ENCODE measurements at places on chromosomes 7 and 10. TPM values are rescaled to one million over a fixed set of nuclear protein-coding genes. Genes with fewer than 3 reads are reported as not detected.

Gene CH25H
- polyA plus RNA-seq: 0.21 TPM

GRCh38 chr7:2965301-2965700, 78.4 kb downstream of the CARD11 start:
- no peak for DNase-seq

DNA sequence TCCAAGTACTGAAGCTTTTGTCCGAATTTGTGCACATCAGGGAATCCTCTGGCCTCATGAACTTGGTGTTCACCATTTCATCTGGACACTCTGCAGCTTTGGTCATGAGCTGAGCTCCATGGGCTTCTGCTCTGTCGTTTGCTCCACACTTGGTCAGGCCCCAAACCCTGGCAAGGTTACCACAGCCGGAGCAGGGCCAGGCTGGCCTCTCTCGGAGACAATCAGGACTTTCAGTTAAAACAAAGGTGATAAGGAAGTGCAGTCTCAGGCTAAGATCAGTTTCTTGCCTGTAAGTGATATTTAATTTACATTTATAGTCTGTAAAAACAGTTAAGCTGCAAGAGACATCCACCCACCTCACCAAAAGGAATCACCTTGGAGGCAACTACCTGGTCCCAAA, 558.9 kb downstream of the PARD3 start:
- DNase-seq: no peak

DNA sequence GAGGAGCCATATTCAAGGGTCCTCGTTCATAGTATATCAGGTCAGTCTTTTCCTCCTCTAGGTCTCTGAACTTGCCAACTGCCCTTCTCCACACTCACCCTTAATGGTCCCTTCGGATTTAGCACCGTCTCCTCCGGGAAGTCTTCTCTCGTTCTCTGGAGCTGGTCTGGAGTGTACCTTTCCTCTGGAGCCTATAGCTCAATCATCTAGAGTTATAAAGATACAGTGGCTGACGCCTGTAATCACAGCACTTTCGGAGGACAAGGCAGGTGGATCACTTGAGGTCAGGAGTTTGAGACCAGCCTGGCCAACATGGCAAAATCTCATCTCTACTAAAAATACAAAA, 4.4 kb upstream of the SCD start:
- no peak for DNase-seq

GRCh38 chr7:157710396-157710795, 373.6 kb downstream of the DNAJB6 start:
- no peak for DNase-seq

DNA sequence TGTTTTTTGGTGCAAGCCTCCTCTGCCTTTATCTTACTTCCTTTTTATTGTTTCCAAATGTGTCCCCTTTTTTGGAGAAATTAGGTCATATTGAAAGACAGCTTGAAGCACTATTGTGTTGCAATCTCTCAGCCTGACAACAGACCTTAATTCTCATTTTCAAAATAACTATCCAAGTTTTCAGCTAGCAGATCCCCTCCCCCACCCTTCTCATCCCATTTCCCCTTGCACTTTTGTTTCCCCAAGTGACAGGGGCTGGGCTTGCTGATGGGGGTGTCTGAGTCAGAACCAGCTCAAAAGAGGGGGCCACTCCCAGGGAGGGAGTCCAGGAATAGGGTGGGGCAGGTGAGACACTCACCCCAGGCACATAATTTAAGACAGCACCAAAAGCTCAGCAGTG, 75.3 kb downstream of the MKI67 start:
- no peak for DNase-seq

GRCh38 chr10:78927257-78927995, 141.3 kb upstream of the ZMIZ1 start:
- DNase-seq: no peak

Gene IL6
- polyA plus RNA-seq: not detected

DNA sequence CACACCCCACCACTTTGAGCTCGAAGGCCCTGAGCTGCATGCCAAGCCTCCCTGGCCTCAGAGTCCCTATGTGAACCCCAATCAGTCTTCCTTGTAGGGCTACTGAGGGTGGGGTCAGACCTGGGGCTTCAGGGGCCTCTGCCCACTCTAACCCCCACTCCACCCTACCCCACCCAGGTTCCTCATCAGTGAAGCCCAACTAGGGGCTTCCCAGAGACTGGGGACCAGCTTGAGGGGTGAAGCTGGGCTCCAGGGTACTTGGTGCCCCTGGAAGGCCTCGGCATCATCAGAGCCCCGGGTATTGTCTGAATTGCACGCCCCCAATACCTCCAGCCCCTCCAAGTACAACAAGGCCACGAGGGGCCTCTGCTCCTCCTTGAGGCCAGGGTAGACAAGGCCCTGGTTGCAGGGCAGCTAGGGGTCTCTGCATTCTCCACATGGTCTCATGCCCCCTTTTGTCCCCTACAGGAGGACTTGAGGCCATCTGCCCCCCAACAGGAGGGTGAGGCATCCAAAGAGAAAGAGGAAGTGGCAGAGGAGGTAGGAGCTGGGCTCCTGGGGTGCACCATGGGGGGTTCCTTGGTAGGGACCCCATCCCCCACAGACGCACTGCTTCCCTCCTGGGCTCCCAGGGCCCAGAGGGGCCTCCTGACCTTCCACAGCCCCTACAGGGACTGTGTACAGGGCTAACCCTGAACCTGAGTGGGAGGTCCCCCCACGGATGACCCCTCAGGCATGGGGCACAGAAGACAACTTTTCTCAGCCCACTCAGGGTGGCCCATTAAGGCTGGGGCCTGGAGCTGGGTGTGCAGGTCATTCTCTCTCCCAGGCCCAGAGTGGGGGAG, 4.0 kb downstream of the SNCG start:
- no peak for DNase-seq

DNA sequence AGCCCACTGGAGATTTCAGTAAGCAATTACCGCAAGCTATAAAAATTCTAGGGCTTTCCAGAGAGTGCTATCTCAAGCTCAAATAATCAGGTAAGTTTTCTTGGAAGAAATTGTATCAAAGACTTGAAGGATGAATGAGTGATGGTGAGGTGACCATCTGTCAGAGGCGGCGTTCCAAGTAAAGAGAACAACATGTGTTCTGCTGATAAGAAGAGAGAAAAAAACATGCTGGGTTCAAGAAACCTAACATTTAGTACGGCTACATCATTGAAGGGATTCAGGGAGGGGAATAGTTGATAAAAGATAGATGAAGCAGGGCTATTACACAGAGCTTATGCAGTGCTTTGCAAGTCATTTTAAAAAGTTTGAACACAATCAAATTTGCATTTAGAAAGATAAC, 100.7 kb downstream of the GNAI1 start:
- no peak for DNase-seq

GRCh38 chr7:127886248-127886647, 145.0 kb downstream of the LRRC4 start:
- DNase-seq: no peak

Gene REPIN1
- polyA plus RNA-seq: 101 TPM

Gene MRC1
- 8.3 TPM for polyA plus RNA-seq

Gene STEAP2
- 10.0 TPM for polyA plus RNA-seq

- no peak for DNase-seq
Measured at GRCh38 chr10:64523065-64523759, 1002.0 kb downstream of the REEP3 start.

GRCh38 chr10:68362590-68362989, 29.9 kb upstream of the PBLD start:
- DNase-seq: no peak

Gene ADCYAP1R1
- 1.2 TPM for polyA plus RNA-seq

- no peak for DNase-seq
Measured at GRCh38 chr7:102125127-102125596, 161.5 kb upstream of the SH2B2 start.

Data from left renal cortex interstitium (tissue), 4 donors.